ENCODE measurements at places on chromosomes 6 and 20. TPM values are rescaled to one million over a fixed set of nuclear protein-coding genes. Genes with fewer than 3 reads are reported as not detected.
A peak's percentile ranks its signal among the peaks of the same experiment; 100 is the strongest.

Gene ANGPT4
- total RNA-seq = not detected

Gene MLN
- total RNA-seq = not detected

Gene SOBP
- total RNA-seq = 9.8 TPM

DNA sequence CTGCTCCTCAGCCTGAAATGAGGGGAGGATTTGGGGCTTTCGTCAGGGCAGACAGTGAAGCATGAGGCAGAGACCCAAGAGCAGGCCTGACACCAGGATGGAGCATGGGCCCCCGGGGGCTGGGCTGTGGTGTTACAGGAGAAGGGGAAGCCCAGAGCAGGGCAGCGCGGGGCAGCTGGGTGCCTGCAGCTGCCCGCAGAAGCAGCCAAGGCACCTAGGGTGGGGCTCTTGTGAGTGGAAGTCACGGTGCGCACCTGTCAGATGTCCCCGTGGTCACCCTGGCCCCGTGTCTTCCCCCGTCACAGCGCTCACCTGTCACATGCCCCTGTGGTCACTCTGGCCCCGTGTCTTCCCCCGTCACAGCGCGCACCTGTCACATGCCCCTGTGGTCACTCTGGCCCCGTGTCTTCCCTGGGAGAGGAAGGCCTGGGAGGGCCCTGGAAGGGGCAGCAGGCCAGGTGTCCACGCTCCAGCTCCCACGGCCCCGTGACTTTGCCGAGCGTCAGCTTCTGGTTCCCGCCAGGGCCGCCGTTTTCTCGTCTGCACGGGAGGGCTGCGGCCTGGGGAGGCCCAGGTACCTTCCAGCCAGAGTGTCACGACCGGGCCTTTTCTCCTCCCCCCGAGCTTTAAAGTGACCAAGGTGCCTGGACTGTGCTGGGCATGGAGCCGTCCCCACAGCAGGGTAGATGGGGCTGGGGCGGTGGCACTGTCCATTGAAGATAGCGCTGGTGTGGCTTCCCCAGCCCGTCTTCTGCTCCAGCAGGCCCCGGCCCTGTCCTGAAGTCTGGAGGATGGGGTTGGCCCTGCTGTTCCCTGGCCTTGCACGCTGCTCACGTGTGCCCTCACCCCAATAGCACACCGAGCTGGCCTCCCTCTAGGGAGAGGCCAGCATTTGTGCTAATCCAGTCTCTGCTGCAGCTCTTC is 9.4 kb downstream of the ARFGAP1 start:
- H3K27me3 ChIP-seq = no peaks in the 10 kb centered on the region
- peaks cover 30% of the 10 kb centered on the region for H3K36me3 ChIP-seq
- no peak overlapping the region for H3K4me3 ChIP-seq
- H3K4me1 ChIP-seq = no peaks in the 10 kb centered on the region
- no peak overlapping the region for H3K27ac ChIP-seq

- peaks cover 49% of the 10 kb centered on the region for H3K4me1 ChIP-seq
- H3K36me3 ChIP-seq = peaks cover 4% of the 10 kb centered on the region
- no peaks in the 10 kb centered on the region for H3K27me3 ChIP-seq
Observed at GRCh38 chr6:129638055-129638684, 71.8 kb downstream of the ARHGAP18 start.

- peaks cover 44% of the 10 kb centered on the region for H3K27me3 ChIP-seq
- no peak overlapping the region for H3K4me3 ChIP-seq
- peaks cover 11% of the 10 kb centered on the region for H3K4me1 ChIP-seq
- no peak for DNase-seq
Observed at GRCh38 chr20:2805689-2806350, 5.4 kb upstream of the CPXM1 start.

GRCh38 chr6:34237316-34237721 is 646 bp downstream of the HMGA1 start:
- no peaks in the 10 kb centered on the region for H3K27me3 ChIP-seq
- H3K4me1 ChIP-seq = peaks cover 9% of the 10 kb centered on the region
- peaks cover 1% of the 10 kb centered on the region for H3K36me3 ChIP-seq

GRCh38 chr20:50792708-50793574 is 1.9 kb upstream of the BCAS4 start:
- no peaks in the 10 kb centered on the region for H3K36me3 ChIP-seq
- H3K27me3 ChIP-seq = no peaks in the 10 kb centered on the region
- no peak for DNase-seq

GRCh38 chr6:107554918-107555317 is 65.0 kb downstream of the SOBP start:
- H3K27me3 ChIP-seq = no peaks in the 10 kb centered on the region
- no peak for DNase-seq
- H3K27ac ChIP-seq = no peak overlapping the region
- no peak overlapping the region for H3K4me3 ChIP-seq
- peaks cover 8% of the 10 kb centered on the region for H3K36me3 ChIP-seq

- no peaks in the 10 kb centered on the region for H3K27me3 ChIP-seq
- H3K36me3 ChIP-seq = no peaks in the 10 kb centered on the region
- H3K27ac ChIP-seq = peak overlapping the region; percentile 65
- H3K4me1 ChIP-seq = peaks cover 9% of the 10 kb centered on the region
- peak overlapping the region; percentile 65 for H3K4me3 ChIP-seq
- DNase-seq = peak; percentile 59
Observed at GRCh38 chr6:34235307-34236130, 1.2 kb upstream of the HMGA1 start.

- no peak overlapping the region for H3K27ac ChIP-seq
- no peak overlapping the region for H3K4me3 ChIP-seq
- peaks cover 4% of the 10 kb centered on the region for H3K27me3 ChIP-seq
- no peaks in the 10 kb centered on the region for H3K36me3 ChIP-seq
Observed at GRCh38 chr20:7454047-7454446, 486.2 kb downstream of the HAO1 start.
